Fibroblast of the aortic adventitia (primary cell): ENCODE measurements at places on chromosomes 7 and 10. TPM values are rescaled to one million over a fixed set of nuclear protein-coding genes. Genes with fewer than 3 reads are reported as not detected.

Gene LRRN3
- total RNA-seq, result 2.7 and 5.0 TPM in 2 replicates

Gene PRSS37
- not detected in 2 replicates for total RNA-seq

Gene SLIT1
- total RNA-seq, result 0.09 TPM in 1 of 2 replicates, not detected in the other

Gene CYP51A1
- total RNA-seq, result 119 and 120 TPM in 2 replicates

Gene CARD11
- total RNA-seq, result under 0.01 and 0.08 TPM in 2 replicates
